Thoracic aorta (tissue), 2 donors: ENCODE measurements at places on chromosomes 3 and 15.

DNA sequence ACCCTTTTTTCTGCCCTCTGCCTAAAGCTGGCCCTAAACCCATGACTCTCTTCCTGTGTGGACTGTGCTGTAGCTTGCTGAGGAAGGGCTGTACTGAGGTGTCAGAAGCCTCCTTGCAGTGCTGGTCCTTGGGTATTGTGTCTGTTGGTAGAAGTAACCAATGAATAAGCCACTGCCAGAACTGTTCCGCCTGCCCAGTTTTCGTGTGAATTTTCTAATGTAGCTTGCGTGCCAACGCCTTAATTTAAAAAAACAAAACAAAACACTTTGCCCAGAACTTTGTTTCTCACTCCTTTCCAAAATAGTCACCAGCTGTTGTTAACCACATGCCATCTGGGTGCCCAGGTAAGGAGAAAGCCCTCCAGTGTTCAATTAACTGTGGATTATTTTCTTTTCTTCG is 101.9 kb downstream of the KLHL25 start:
- peak overlapping the region; percentile 6 for H3K4me3 ChIP-seq
- peak overlapping the region; percentile 0 for H3K27ac ChIP-seq
- H3K4me1 ChIP-seq: peaks cover 48% of the 10 kb centered on the region
- H3K36me3 ChIP-seq: peaks cover 13% of the 10 kb centered on the region
- DNase-seq: no peak
- no peaks in the 10 kb centered on the region for H3K27me3 ChIP-seq

- peak; percentile 64 for DNase-seq
- H3K27ac ChIP-seq: peak overlapping the region; percentile 85
- H3K4me3 ChIP-seq: no peak overlapping the region
- H3K36me3 ChIP-seq: no peaks in the 10 kb centered on the region
- H3K27me3 ChIP-seq: no peaks in the 10 kb centered on the region
These were observed 41.8 kb downstream of the SMAD3 start for GRCh38 chr15:67107014-67107812.

DNA sequence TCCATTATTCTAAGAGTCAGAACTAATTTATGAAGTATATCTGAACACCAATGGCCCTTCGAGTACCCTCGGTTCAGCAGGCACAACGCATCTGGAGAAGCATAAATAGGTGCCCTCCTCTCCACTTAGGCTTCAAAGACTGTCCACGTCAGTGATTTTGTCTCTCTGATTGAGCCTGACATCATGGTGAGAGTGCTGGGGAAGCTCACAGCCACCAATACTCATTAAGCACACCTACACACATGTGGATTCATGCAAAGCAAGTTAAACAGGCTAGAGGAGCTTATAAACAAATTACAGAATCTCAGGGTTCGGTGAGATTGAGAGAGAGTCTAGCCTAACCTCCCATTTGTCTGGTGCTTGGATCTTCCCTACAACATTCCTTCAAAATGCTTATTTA is 3.6 kb downstream of the CLDN1 start:
- H3K4me3 ChIP-seq: no peak overlapping the region
- DNase-seq: no peak
- H3K4me1 ChIP-seq: peaks cover 12% of the 10 kb centered on the region
- no peaks in the 10 kb centered on the region for H3K27me3 ChIP-seq

DNA sequence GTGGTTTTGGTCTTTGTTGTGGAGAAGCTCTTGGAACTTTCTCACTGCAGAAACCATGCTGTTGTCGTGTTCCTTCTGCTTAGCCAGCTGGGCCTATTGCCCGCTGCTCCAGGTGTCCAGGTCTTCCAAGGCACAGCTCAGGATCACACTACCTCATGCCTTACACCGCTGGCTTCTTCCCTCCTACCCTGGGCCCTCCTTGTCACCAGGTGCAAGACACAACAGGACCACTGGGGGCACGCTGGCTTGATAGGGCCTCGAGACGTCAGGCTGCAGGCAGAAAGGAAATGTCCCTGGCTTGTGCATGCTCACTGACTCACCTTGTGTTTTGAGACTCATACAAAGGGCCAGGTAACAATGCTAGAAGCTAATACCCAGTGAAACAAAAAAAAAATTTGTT is 32.3 kb downstream of the PAQR9 start:
- H3K27ac ChIP-seq: no peak overlapping the region
- DNase-seq: no peak
- H3K36me3 ChIP-seq: no peaks in the 10 kb centered on the region
- H3K4me3 ChIP-seq: no peak overlapping the region

DNA sequence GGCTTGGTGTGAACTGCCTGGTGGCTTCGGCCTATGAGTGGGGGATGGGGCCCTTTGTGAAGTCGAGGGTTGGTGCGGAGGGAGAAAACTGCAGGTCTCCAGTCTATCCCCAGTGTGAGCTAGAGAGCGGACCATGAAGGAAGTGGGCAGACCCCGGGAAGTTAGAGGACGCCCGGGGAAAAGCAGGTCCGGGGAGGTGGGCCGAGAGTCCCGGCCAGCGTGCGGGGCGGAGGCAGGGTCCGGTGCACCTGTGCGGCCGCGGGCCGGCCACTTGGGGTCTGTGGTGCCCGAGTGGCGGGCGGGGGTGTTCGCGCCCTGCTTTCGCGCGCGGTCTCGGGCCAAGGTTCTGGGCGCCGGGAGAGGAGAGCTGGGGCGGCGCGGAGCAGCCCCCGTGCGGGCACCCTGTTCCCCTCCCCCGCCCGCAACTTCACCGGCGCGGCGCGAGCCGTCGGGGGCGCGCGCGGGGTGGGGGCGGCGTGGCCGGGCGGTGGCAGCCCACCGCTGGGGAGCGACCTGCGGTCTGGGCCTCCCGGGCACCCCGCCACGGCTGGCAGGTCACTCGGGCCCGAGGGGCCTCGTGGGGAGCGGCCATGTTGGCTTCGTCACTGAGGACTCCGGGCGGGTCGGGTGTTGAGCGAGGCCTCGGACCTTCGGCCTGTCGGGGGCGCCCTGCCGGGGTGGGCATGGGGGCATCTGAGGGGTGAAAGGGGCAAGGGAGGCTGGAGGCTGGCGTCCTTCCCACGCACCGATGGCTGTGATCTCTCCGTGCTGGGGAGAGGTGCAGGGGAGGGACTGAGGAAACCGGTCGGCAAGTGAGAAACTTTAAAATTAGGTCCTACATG is 4.8 kb downstream of the UBE2E1 start:
- H3K36me3 ChIP-seq: peaks cover 2% of the 10 kb centered on the region
- peak overlapping the region; percentile 61 for H3K27ac ChIP-seq
- peaks cover 51% of the 10 kb centered on the region for H3K4me1 ChIP-seq
- no peak for DNase-seq
- H3K27me3 ChIP-seq: no peaks in the 10 kb centered on the region
- peak overlapping the region; percentile 88 for H3K4me3 ChIP-seq

GRCh38 chr3:71288269-71288930 is 295.1 kb downstream of the FOXP1 start:
- H3K4me1 ChIP-seq: no peaks in the 10 kb centered on the region
- H3K27ac ChIP-seq: no peak overlapping the region
- H3K4me3 ChIP-seq: no peak overlapping the region
- no peaks in the 10 kb centered on the region for H3K27me3 ChIP-seq
- H3K36me3 ChIP-seq: no peaks in the 10 kb centered on the region
- no peak for DNase-seq

DNA sequence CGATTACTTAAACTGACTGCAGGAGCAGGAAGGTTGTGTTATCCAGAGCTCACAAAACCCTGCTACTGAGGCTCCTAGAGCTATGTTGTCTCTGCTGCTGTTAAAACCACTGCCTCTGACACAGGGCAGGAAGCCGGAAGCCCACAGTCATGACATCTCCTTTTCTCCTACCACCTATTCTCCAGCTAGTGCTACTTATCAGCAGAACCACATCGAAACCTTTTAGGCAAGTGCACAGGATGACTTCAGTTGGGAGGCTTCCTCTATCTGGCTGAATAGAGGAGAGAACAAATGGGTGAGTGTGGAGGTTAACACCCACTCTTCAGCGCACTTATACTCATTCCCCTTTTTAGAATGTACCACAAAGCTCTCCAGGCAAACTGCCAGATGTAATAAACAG is 638.0 kb downstream of the OTOL1 start:
- H3K4me3 ChIP-seq: no peak overlapping the region
- H3K36me3 ChIP-seq: no peaks in the 10 kb centered on the region
- no peak overlapping the region for H3K27ac ChIP-seq
- no peaks in the 10 kb centered on the region for H3K27me3 ChIP-seq
- H3K4me1 ChIP-seq: no peaks in the 10 kb centered on the region

DNA sequence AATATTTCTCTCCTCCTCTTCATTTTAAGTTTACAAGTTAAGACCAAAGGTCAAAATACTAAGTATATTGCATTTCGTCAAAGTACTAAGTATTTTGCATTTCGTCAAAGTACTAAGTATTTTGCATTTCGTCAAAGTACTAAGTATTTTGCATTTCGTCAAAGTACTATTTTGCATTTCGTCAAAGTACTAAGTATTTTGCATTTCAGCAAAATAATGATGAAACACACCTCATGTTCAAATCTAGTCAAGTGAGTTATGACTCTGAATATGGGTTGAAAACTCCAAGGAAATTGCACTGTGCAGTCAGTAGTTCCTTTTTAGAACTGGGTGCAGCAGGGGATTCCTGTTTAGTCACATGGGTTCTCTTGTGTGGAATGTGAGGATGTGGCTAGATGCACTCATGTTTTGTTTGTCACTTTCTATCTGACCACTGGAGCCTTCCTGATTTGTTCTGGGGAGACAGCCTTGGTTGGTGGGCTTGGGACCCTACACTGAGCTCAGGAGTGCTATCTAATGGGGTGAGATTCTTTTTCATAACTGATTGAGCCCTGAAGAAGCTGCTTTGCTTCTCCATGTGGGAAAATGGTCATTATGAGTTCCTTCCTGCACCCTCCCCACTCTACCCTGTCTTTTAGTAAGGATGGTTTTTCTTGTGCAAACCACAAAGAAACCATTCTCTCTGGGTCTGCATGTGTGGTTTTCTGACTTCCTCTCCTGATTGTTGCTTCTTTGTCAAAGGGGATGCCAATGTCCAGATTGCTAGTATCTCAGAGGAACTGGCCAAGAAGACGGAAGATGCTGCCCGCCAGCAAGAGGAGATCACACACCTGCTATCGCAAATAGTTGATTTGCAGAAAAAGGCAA is 73.4 kb downstream of the CCK start:
- no peaks in the 10 kb centered on the region for H3K4me1 ChIP-seq
- DNase-seq: no peak
- peaks cover 5% of the 10 kb centered on the region for H3K36me3 ChIP-seq
- no peak overlapping the region for H3K4me3 ChIP-seq
- H3K27me3 ChIP-seq: no peaks in the 10 kb centered on the region

DNA sequence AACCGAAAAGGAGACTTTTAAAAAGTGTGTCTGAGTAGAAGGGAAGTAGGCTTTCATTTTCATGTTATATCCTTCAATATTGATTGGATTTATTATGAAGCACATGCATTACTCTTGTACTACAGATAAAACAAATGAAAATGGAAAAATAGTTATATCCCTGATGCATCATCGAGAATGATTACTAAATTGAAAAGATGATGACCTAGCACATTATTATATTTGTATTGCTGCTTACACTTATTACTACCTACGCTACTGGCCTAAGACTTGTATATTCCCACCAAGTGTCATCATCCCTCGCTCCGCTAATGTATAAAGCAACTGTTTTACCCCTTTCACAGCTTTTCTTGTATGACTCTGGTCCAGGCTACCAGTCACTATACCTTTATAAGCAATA is 922.4 kb downstream of the DIPK2A start:
- H3K4me1 ChIP-seq: no peaks in the 10 kb centered on the region
- H3K4me3 ChIP-seq: no peak overlapping the region
- no peaks in the 10 kb centered on the region for H3K27me3 ChIP-seq

DNA sequence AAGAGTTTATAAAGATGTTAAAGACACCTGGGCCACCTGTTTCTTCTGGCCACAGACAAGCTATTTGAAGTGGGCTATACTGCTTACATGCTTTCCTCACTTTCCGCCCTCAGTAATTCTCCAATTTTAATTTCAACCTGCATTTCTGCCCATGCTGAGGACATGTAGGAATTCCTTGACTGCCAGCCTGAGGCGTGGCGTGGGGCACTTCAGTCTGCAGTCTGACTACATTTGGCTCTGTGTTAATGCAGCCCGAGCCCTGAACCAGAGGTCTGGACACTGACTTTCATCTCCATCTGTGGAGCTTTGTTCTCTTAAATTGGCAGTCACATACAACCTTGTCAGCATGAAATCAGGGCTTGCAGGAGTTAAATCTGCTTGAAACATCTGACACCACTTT is 8.5 kb downstream of the UQCC5 start:
- no peak overlapping the region for H3K4me3 ChIP-seq
- DNase-seq: no peak
- H3K27ac ChIP-seq: no peak overlapping the region
- H3K27me3 ChIP-seq: no peaks in the 10 kb centered on the region
- peaks cover 15% of the 10 kb centered on the region for H3K36me3 ChIP-seq

DNA sequence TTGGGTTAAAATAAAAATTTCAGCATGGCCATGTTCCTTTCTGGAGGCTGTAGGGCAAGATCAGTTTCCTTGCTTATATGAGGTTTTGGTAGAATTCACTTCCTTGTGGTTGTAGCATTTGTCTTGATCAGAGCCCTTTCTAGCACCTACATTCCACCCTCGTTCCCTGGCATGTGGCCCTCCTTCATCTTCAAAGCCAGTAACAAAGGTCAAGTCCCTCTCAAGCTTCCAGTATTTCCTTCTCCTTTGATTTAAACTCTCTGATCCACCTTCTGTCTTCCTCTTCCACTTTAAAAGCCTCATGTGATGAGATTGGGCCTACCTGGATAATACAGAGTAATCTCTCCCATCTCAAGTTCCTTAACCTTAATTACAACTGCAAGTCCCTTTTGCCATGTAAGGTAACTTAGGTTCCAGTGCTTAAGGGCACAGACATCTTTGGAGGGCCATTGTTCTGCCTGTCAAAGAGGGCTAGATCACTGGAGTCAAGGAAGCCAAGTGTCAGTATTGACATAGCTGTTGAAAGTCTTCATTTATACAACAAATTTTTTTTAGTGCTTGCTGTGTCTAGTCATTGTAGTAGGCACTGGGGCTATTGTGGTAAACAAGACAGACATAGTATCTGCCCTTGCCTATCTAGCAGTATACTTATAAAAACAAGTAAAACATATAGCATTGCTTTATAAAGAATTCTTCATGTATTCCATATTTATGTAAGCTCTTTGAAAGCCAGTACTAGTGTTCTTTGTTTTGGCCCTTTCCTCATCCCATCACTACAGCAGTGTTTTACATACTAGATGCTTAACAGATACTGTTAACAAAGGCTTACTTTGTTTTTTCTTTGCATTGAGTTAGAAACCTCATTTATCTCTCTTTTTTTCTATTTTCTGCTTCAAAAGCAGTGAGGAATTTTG is 40.7 kb downstream of the GLCE start:
- no peak overlapping the region for H3K4me3 ChIP-seq
- no peaks in the 10 kb centered on the region for H3K27me3 ChIP-seq
- no peaks in the 10 kb centered on the region for H3K36me3 ChIP-seq
- peaks cover under 1% of the 10 kb centered on the region for H3K4me1 ChIP-seq
- DNase-seq: no peak

- DNase-seq: peak; percentile 40
- no peaks in the 10 kb centered on the region for H3K27me3 ChIP-seq
- H3K27ac ChIP-seq: peak overlapping the region; percentile 66
- no peaks in the 10 kb centered on the region for H3K36me3 ChIP-seq
These were observed 129.3 kb downstream of the EEFSEC start for GRCh38 chr3:128282380-128283196.

GRCh38 chr15:96349857-96350720 is 19.6 kb downstream of the NR2F2 start:
- DNase-seq: no peak
- no peak overlapping the region for H3K4me3 ChIP-seq
- no peaks in the 10 kb centered on the region for H3K27me3 ChIP-seq
- H3K4me1 ChIP-seq: no peaks in the 10 kb centered on the region
- no peak overlapping the region for H3K27ac ChIP-seq

GRCh38 chr3:50226888-50227389 is 9.1 kb upstream of the GNAI2 start:
- no peaks in the 10 kb centered on the region for H3K36me3 ChIP-seq
- no peak for DNase-seq

GRCh38 chr3:192212335-192212734 is 515.0 kb downstream of the FGF12 start:
- no peak overlapping the region for H3K27ac ChIP-seq
- H3K36me3 ChIP-seq: no peaks in the 10 kb centered on the region
- no peaks in the 10 kb centered on the region for H3K4me1 ChIP-seq
- no peaks in the 10 kb centered on the region for H3K27me3 ChIP-seq
